ENCODE measurements at places on chromosomes 12 and 14.

GRCh38 chr12:133181238-133181959 is at the start of gene ZNF268:
Gene ZNF268, plus strand, starts transcription at chr12:133181495. Its CDS starts 503 bp downstream, at chr12:133181998.
- DNase-seq, result peak; percentile 85

- no peak for DNase-seq
Measured at GRCh38 chr14:57326253-57326652, 57.5 kb downstream of the AP5M1 start.

- DNase-seq, result no peak
Measured at GRCh38 chr12:52327830-52328500, 6.8 kb upstream of the KRT83 start.

DNA sequence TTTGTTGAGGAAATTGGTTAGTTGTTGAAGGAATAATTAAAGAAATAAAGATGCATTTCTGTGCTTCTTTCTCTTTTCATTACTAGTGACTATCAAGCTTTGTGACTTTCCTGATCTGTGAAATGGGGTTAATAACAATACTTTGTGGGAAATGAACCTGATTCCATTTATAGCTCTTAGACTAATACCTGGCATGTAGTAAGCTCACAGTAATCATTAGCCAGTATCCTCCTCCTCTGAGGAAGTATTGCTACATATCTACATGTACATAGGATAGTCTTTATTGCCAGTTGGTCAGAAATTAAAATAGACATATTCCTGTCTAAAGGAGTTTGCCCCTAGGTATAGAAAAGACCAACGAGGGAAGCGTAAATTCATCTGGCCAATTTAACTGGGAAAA is 1.8 kb upstream of the CCDC198 start:
- DNase-seq, result no peak

DNA sequence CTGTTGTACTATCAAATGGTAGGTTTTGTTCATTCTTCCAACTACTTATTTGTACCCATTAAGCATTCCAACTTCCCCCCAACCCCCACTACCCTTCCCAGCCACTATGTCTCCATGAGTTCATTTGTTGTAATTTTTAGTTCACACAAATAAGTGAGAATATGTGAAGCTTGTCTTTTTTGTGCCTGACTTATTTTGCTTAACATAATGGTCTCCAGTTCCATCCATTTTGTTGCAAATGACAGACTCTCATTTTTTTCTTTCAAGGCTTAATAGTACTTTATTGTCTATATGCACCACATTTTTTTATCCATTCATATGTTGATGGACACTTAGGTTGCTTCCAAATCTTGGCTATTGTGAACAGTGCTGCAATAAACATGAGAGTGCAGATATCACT is 86.2 kb downstream of the ALG10B start:
- DNase-seq, result no peak

GRCh38 chr14:96571311-96571710 is 69.1 kb downstream of the PAPOLA start:
- no peak for DNase-seq

DNA sequence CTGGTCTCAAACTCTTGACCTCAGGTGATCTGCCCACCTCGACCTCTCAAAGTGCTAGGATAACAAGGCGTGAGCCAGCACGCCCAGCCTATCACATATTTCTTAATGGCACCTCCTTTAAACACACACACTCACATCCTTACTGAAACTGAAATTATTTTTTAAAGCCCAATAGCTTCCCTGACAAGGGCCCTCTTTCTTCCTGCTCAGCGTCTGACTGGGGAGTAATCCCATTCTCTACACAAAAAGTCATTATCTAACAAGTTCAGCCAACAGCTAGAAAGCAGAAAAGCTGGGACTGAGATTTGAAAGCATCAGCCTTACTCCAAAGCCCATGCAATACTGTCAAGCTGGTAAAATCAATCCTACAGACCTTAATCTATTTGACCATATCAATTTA is 10.0 kb upstream of the AICDA start:
- DNase-seq, result no peak

DNA sequence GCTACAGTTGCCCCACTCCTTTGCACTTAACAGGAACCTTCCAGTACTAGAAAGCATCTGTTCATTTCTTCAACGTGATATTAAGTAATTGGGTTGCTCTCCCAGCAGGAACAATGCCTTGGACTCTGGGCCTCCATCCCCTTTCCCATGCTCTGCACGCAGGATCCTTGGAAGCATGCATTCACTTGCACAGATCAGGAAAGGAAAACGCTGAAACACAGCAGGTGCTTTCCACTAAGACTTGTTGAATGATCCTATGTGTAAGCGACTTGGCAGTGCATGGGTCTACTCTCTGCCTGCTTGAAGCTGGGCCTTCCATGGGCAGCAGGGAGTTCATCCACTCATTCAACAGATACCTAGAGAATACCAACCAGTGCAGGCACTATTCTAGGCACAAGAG is 2.3 kb downstream of the LTBP2 start:
- DNase-seq, result no peak

GRCh38 chr12:22340143-22340542 is 5.6 kb upstream of the ST8SIA1 start:
- no peak for DNase-seq

DNA sequence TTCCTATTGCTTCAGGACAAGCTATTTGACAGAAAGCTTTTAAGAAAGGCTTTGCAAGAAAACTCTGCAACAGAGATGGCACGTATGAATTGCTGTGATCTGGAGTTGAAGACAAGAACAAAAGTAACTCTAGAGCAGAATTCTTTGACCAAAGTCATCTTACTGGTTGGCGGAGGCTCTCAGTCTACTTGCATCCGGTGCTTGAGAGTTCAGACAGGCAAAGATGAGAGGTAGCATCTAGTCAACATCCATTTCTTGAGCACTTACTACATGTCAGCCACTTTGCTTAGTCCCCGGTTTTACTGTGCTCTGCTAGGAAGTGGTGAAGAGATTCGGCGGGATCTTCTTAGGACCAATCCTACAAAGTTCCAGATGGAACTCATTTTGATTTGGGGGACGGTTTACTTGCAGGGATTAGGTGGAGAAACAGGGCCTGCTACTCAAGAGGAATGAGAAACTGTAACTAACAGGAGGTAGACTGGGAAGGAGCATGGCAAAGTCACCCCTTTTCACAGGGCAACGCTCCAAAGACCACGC is 404 bp upstream of the CCDC91 start:
- no peak for DNase-seq

DNA sequence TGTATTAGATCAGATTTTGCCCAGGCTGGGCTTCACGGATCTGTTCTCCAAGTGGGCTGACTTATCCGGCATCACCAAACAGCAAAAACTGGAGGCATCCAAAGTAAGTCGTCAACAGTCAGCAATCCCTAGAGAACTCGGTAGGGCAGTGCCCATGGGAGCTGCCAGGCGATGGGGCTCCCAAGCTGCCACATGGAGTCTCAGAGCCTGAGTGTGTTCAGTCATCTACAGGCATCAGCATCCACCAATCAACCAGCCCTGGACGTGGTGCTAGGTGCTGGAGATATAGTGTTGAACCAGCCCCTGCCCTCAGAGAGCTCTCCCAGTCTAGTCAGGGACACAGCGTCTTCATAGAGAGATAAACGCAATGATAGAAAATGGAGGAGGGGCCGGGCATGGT is 6.9 kb downstream of the SERPINA4 start:
- no peak for DNase-seq

DNA sequence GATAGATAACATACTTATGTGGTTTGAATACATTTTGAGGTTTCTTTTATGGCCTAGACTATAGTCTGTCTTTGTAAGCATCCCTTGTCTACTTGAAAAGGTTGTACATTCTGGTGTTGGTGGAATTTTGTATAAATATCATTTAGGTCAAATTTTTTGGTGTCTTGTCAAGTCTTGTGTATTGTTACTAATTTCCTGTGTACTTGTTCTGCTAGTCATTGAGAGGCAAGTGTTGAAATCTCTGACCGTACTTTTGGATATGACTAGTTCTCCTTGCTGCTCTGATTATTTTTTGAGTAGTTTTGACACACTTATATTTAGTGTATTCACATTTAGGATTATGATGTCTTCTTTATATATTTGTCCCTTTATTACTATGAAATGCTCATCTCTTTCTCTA is 219.6 kb downstream of the CCDC91 start:
- no peak for DNase-seq

DNA sequence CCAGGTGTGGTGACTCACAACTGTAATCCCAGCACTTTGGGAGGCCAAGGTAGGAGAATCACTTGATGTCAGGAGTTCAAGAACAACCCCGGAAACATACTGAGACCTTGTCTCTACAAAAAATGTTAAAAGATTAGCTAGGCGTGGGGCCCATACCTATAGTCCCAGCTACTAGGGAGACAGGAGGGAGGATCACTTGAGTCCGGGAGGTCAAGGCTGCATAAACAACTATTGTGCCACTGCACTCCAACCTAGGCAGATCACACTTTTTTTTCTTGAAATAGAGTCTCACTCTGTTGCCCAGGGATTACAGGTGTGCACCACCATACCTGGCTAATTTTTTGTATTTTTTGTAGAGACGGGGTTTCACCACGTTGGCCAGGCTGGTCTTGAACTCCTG is 6.1 kb downstream of the RND1 start:
- DNase-seq, result no peak

GRCh38 chr12:69412655-69413054 is 53.1 kb downstream of the YEATS4 start:
- no peak for DNase-seq

DNA sequence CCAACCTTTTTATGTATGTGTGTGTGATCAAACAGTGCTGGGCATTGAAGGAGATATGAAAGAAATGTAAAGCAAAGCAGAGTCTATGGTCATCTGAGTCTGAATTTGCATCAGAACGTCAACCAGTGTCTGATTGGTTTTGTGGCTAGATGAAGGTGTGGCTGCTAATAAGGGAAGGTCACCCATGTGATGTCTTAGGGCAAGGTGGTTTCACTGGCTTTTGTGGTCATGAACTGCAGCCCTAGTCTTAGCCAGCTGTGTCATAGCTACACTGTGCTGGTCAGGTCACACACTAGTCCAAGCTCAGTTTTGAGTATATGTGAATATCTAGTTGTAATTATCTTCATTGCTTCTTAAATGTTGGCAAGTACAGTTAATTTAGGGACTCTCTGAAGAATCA is 105.8 kb downstream of the TGFB3 start:
- no peak for DNase-seq

GRCh38 chr14:58617619-58618018 is 20.1 kb upstream of the DACT1 start:
- DNase-seq, result no peak

DNA sequence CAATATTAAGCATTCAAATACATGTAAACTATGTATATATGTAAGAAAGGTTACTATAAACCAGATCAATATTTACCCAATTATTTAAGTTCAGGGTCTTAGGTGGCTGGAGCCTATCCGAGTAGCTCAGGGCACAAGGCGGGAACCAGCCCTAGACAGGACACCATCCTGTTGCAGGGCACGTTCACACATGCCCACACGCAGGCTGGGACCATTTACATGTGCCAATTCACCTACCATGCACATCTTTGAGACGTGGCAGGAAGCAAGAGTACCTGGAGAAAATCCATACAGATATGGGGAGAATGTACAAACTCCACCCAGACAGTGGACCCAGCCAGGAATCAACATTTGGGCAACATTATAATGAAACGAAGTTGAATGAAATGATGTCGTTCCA is 263.0 kb upstream of the E2F7 start:
- DNase-seq, result no peak

GRCh38 chr12:57637364-57637763 is 4.4 kb upstream of the B4GALNT1 start:
- DNase-seq, result no peak

DNA sequence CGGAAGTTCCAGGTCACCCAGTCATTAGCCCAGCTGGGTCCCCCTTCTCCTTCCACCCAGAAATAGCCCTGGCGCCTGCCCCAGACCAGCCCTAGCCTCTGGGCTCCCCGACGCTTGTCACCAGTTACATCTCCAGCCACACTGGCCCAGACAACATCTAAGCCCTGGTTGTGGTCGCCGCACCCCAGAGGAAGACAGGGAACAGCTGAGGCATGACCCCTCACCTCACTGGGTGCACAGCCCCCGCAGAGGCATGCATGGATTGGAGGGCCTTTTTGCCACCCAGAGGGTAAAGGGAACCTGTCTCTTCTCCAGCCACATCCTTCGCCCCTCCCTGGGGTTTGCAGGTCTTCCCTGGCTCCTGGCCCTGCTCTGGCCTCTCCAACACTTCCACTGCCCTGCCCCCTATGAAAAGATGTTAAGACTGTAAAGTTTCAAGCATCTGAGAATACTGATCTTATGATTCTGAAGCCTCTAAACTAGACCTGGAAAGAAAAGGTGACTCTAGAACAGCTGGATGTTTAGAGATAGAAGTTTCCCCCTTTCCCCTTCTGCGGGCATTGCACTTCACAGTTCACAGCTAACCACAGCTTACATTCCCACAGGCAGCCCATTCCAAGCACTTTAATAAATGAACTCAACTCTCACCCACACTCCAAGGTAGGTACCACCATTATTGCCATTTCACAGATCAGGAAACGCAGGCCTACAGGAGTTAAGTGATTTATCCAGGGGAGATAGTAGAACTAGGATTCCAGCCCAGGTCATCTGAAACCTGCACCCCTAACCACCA is 14.7 kb downstream of the TMEM119 start:
- DNase-seq, result no peak

GRCh38 chr12:52193532-52193931 is 1.7 kb upstream of the KRT80 start:
- DNase-seq, result no peak

- no peak for DNase-seq
Measured at GRCh38 chr14:99509871-99510555, 28.8 kb downstream of the CCNK start.

DNA sequence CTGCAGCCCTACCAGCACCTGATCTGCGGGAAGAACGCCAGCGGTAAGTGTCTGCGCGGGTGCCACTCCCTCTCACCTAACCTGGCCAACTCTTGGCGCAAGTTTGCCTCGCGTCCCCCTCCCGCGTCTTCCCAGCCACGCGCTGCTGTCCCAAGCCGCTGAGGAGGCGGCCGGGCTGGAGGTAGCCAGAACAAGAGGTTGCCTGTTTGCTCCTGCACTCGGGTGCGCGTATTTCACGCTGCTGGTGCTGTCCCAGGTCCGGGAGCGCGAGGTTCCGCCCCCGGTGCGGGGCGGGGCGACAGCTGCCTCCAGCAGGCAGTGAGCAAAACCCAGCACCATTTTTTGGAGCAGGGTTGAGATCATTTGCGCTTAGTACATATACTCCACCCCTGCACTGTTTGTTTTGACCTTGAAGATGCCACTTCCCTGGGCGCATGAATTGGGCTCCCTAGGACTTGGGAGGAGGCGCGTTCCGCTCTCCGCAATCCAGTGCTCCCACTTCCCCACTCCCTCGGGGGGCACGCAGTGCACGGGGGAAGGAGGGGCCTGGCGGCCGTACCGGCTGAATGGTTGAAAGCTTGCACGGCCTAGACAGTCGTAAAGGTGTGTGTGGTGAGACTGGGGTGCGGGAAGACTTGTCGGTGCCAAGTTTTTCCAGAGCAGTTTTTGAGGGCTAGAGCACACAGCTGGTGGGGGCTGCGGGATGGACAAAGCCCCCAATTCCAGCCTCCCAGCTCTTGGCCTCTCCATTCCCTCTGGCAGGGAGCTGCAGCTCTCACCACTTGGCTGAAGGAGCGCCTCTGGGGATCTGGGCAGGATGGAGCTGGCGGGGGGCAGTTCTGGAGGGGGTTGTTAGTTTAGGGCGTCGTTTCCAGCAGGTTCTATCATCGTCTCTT is 226.9 kb upstream of the CRY1 start:
- peak; percentile 39 for DNase-seq

- DNase-seq, result no peak
Measured at GRCh38 chr14:105021656-105022275, 883 bp upstream of the CDCA4 start.

- DNase-seq, result no peak
Measured at GRCh38 chr12:111181143-111181726, 187.7 kb downstream of the PHETA1 start.
